NCI-H1417 treated with DMSO at 0.1 percent for 48 hours (cell line): ENCODE measurements at places on chromosomes 5 and 9.

- peak; percentile 2 for DNase-seq
Measured at GRCh38 chr5:112757468-112758208, 20.0 kb downstream of the APC start.

- DNase-seq: peak; percentile 69
Measured at GRCh38 chr5:43008363-43009153, 31.6 kb downstream of the ANXA2R start.

- no peak for DNase-seq
Measured at GRCh38 chr5:119655061-119655460, 25.7 kb downstream of the FAM170A start.

DNA sequence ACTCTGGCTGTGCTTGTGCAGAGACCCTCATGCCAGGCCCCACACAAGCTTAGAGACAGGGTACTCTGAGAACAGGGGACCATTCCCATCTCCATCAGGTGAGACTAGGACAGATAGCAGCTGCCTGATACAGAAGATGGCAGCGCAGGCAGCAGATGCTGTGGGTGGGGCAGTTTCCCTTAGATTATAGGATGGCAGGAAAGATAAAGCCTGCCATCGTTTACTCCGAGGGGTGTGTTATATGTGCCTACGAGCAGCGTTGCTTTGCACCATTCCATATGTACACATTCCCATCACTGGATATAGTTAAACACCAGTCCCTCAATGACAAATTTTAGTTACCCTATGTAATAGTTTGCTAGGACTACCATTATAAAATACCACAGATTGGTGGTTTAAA is 135.2 kb downstream of the SMARCA2 start:
- DNase-seq: no peak

- no peak for DNase-seq
Measured at GRCh38 chr5:16593628-16594027, 23.2 kb downstream of the RETREG1 start.

GRCh38 chr5:81994679-81995078 is 22.9 kb downstream of the ATG10 start:
- DNase-seq: no peak

DNA sequence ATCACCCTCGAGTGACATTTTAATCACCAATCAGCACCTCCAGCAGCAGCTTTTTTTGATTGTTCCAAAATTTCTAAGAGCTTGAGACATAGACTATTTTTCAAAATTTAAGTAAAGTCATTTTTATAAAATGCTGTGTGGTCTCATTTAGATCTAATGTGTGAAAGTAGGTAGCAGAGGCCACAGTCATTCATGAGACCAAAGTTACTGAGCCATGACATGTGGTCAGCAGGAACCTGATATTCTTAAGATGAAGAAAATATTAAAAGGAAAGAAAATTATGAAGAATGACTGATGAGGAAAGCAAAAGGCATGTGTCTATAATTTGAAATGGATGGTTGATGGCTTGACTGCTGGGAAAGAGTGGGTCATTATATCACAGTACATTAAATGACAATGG is 7.2 kb downstream of the FREM1 start:
- peak; percentile 28 for DNase-seq

- DNase-seq: no peak
Measured at GRCh38 chr5:158907856-158908255, 191.9 kb downstream of the EBF1 start.

DNA sequence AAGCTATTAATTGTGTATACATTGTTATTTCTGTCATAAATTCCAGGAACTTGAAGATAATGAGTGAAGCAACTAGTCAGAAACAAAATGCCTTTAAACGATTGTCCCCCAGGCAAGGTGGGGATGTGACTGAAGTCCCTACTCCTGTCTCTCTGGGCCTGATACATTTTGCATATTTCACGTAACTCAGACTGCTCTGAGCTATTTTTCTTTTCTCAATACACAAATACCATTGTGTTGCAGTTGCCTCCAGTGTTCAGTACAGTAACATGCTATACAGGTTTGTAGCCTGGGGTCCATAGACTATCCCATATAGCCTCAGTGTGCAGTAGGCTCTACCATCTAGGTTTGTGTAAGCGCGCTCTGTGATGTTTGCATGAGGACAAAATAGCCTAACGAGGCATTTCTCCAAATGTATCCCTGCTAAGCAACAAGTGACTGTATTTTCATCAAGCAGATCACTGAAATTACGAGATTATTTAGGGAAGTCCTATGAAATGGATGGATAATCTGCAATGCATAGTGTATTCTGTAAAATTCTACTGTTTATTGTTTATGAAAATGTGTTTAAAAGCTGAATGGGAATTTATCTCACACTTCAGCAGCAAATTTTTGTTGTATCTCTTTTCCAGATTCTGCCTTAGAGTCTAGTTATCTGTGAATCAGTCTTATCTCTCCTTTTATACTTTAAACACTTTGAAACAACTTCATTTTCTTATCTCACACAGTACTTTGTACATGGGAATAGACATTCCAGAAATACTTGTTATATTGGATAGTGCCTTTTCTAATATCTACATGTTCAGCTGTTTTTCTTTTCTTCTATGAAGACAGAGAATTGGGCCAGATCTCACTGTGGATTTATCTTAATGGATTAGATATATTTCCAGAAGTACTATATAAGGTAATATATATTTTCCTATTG is 150.5 kb downstream of the CD180 start:
- DNase-seq: no peak

DNA sequence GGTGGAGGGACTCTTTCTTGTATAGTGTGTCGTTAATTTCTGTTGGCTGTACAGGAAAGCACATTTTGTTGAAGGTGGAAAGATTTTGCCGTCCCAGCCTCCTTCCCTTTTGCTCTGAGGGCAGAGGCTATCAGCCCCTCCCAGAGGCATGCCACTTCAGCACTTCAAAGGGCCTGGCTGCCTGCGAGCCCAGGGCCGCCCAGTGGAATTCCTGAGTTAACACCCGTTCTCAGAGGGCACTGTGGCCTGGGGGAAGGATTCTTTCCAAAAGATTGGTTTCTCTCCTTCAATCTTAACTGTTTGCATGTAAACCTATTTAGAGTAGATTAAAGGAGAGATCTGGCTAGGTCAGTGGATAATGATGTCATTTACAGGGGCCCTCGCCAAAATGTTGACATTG is 238.6 kb downstream of the FANCC start:
- DNase-seq: no peak

DNA sequence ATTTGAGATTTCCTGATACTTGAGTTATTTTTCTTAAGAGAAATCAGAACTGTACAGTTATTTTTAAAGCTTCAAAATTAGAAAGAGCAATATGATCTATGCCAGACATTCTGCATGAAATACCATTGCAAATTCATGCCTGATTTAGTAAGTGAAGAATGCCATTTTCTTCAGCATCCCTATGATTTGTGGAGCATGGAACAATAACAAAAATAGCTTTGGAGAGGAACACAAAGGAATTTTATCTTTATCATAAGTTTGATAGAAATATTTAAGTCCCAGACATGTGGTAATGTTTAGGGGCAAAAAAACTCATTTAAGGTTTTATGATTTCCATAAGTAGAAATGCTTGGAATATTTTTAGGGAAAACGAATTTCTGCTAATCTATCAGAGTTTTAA is 1863.4 kb downstream of the EFNA5 start:
- no peak for DNase-seq

DNA sequence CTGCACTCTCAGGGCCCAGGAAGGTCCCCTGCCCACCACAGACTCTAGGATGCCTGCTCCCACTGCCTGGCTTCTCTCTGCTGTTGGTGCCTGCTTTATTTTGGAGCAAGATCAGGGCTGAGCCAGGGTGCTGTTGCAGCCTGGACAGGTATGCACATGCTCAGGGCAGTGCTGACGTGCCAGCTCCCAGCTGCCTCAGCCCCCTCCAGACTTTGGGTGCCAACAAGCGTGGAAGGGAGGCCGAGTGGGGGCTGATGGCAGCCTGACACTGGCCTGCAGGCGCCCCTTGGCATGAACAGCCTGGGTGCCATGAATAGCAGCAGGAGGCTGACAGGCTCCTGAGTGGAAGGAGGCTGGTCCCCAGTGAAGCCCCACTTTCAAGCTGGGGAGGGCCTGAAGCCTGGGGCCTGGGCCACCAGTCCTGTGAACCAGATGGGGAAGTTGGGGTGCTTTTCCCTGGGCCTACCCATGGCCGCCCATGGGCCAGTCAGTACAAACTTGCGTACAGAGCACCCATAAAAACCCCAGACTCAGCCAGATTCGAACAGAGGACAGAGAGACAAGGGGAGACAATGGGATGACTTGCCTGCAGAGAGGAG is 6.8 kb downstream of the AMBP start:
- no peak for DNase-seq

DNA sequence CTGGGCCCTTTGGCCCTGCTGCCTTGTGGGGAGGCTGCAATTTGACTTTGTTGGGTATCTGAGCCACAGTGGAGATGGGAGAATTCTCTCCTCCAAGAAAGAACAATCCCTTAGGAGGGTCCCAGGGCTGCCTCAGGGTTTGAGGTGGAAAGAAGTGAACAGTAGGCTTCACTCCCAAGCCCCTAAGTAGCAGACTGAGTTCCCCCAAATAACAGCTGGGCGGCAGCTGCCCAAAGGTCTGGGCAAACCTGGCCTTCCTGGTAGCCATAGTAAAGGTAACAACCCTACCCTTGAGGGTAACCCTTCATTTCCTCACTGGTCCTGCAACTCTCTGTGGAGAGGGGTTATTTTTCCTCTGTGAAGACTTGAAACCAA is 746 bp downstream of the RGS3 start:
- no peak for DNase-seq

GRCh38 chr5:128472919-128473318 is 65.1 kb downstream of the FBN2 start:
- no peak for DNase-seq

GRCh38 chr9:121280715-121281613 is 13.0 kb downstream of the GSN start:
- no peak for DNase-seq

DNA sequence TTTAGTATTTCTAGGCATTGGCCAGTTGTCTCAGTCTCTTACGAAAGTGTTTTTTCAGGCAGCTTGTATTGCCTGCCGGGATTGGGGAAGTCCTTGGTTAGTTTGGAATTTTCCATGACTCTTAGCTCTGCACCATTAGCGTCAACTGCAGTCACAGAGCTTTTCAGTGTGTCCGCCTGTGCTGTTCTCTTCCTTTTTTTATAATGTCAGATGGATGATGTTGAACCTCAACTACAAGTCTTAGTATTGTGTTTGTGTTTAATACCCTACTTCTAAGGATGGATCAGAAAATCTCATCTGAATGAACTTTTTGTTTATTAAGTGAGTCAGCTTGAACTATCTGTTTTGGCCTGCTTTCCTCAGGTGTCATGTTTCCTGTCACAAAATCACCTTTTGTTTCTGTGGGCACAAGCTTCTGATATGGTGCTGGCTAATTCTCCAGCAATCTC is 33.1 kb downstream of the ATP6V0E1 start:
- no peak for DNase-seq

- DNase-seq: no peak
Measured at GRCh38 chr5:117261948-117262571, 687.4 kb upstream of the SEMA6A start.

DNA sequence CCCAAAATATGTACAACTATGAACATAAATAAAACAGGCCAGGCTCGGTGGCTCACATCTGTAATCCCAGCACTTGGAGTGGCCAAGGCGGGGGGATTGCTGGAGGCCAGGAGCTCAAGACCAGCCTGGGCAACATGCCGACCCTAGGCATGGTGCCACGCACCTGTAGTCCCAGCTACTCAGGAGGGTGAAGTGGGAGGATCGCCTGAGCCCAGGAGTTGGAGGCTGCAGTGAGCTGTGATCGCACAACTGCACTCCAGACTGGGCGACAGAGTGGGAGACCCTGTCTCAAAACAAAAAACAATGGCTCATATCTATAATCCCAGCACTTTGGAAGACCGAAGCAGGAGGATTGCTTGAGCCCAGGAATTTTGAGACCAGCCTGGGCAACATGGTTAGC is 1.5 kb downstream of the HAUS6 start:
- DNase-seq: no peak

GRCh38 chr9:119736491-119737454 is 367.5 kb upstream of the BRINP1 start:
- DNase-seq: no peak

- no peak for DNase-seq
Measured at GRCh38 chr5:89232139-89232603, 349.2 kb upstream of the MEF2C start.

DNA sequence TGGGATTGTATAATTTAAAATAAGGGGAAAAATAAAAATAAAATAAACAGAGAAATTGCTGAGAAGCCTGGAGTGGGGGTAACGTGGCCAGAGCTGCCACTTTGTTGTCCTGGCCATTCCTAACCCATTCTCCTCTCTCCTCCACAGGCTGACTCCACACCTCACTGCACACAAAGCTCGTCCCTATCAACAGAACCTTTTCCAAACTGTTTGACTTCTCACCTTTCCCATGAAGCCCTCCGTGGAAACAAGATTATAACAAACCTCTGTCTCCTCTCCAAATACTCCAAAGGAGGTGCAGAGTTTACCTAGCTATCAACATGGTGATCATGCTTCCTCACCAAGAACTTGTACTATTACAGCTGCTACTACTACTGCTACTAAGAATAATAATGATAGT is 151.1 kb downstream of the GLIS3 start:
- no peak for DNase-seq

GRCh38 chr5:15864536-15865215 is 314.9 kb downstream of the MARCHF11 start:
- no peak for DNase-seq

DNA sequence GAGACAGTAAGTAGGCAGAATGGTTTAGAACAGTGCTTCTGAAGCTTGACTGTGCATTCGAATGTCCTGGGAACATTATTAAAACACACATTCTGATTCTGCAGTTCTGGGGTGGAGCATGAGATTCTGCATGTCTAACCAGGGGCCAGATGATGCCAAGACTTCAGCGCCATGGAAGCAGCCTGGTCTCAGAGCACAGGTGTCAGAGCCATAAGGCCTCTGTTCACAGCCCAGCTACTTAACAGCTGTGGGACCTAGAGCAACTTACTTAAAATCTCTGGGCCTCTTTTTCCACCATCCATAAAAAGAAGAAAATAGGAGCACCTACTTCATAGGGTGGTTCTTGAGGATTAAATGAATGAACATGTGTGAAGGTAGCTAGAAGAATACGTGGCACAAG is 84.0 kb downstream of the GNAQ start:
- no peak for DNase-seq

- no peak for DNase-seq
Measured at GRCh38 chr5:13955896-13956295, 11.4 kb upstream of the DNAH5 start.

DNA sequence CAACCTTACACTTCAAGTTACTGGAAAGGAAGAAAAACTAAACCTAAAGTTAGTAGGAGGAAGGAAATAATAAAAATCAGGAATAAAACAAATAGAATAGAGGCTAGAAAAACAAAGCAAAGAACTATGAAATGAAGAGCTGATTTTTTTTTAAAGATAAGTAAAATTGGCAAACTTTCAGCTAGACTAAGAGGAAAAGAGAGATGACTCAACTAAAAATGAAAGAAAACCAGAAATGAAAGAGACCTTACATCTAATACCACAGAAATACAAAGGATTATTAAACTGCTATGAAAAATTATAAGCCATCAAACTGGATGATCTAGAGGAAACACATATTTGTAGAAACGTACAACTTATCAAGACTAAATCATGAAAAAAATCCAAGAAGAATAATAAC is 60.0 kb downstream of the PRRC1 start:
- DNase-seq: no peak

- no peak for DNase-seq
Measured at GRCh38 chr9:106708475-106709146, 154.4 kb upstream of the ZNF462 start.

GRCh38 chr9:98781588-98782383 is 14.6 kb downstream of the ANKS6 start:
- no peak for DNase-seq
